ENCODE measurements at places on chromosomes 3 and 15.
A peak's percentile ranks its signal among the peaks of the same experiment; 100 is the strongest.

GRCh38 chr3:179842061-179842460 lies 189.2 kb downstream of the USP13 start:
- DNase-seq = no peak

DNA sequence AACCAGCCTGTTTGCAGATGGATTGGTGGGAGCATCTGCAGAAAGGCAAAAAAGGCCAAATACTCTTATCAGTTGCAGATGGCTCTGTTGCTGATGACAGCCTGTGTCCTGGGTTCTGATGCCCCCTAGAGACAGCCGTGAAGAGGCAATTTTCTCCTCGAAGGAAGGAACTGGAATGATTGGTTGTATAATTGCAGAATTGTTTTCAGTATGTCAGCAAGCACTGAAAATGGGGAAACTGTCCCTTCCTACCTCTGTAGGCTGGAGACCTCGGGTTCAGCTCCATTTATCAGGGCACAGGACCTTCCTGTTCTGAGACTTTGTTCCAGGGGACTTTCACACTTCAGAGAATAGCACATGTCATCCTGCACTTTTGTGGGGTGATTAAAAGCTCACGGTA lies 103.0 kb downstream of the PGPEP1L start:
- DNase-seq = peak; percentile 65

GRCh38 chr15:75043509-75044257 lies 20.3 kb downstream of the PPCDC start:
- DNase-seq = no peak

GRCh38 chr3:94137377-94137776 lies 74.5 kb downstream of the NSUN3 start:
- no peak for DNase-seq

GRCh38 chr3:57777774-57778173 lies 21.7 kb downstream of the SLMAP start:
- no peak for DNase-seq

DNA sequence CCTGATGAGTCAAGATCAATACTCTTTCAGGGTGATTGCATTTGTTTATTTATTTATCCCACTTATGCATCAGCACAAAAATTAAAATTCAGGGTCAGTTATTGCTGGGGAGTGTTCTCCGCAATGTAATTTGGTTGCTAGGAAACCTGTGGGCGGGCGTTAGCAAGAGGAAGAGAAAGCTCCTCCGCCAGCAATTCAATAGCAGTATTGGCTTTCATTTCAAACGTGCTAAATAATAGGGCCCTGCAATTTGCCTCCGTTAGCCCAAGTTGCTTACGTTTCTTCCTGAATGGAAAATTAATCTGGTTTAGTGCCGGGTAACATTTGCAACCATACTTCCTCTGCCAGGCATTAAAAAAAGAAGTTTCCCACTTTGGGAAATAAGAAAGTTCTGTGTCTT lies 35.5 kb upstream of the PLCL2 start:
- peak; percentile 59 for DNase-seq

GRCh38 chr3:117665296-117665695 lies 955.7 kb downstream of the TUSC7 start:
- no peak for DNase-seq

GRCh38 chr15:101545548-101546505 lies 56.3 kb upstream of the PCSK6 start:
- no peak for DNase-seq

GRCh38 chr15:69319384-69320375 lies 21.0 kb downstream of the PAQR5 start:
- no peak for DNase-seq

GRCh38 chr3:113948015-113948917 lies 453 bp downstream of the ZDHHC23 start:
- DNase-seq = peak; percentile 68
